ENCODE measurements at places on chromosomes 1 and 21. TPM values are rescaled to one million over a fixed set of nuclear protein-coding genes. Genes with fewer than 3 reads are reported as not detected.

DNA sequence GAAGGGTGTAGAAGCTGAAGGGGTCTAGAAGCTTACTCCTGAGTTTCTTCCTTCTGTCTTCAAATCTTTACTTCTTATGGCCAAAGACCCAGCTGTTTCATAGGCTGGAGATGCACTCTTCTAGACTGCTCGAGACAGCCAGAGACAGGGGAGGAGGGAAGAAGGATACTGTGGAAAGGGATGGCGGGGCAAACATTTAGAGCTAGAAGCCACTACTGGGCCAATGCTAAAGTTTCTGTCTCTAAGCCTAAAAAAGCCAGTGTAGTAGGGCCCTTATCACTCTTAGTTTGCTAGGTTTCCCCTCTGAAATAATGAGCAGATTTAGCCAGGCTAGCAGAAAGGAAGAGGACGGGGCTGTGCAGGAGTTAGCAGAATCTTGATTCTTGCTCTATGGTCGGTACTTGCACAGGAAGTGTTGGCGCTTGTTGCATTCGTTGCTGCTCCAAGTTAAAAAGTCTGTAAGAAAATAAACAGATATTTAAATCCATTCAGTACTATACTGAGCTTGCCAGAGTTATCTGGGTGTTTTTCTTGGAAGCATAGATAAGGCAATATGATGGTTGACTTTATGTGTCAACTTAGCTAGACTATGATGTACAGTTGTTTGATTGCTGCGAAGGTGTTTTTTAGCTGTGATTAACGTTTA lies 16.9 kb downstream of the REG4 start:
- peaks cover 23% of the 10 kb centered on the region for H3K4me1 ChIP-seq
- no peak for DNase-seq
- H3K27ac ChIP-seq = no peak overlapping the region
- H3K27me3 ChIP-seq = no peaks in the 10 kb centered on the region
- H3K36me3 ChIP-seq = peaks cover 2% of the 10 kb centered on the region

- H3K27me3 ChIP-seq = no peaks in the 10 kb centered on the region
- no peaks in the 10 kb centered on the region for H3K4me1 ChIP-seq
- no peak overlapping the region for H3K4me3 ChIP-seq
- no peak overlapping the region for H3K27ac ChIP-seq
Measured at GRCh38 chr1:87989346-87989745, 660.7 kb downstream of the LMO4 start.

- peaks cover 6% of the 10 kb centered on the region for H3K36me3 ChIP-seq
- H3K27me3 ChIP-seq = no peaks in the 10 kb centered on the region
- peak overlapping the region; percentile 92 for H3K27ac ChIP-seq
- H3K4me1 ChIP-seq = peaks cover 24% of the 10 kb centered on the region
Measured at GRCh38 chr1:19800076-19800804, 524 bp upstream of the TMCO4 start.

DNA sequence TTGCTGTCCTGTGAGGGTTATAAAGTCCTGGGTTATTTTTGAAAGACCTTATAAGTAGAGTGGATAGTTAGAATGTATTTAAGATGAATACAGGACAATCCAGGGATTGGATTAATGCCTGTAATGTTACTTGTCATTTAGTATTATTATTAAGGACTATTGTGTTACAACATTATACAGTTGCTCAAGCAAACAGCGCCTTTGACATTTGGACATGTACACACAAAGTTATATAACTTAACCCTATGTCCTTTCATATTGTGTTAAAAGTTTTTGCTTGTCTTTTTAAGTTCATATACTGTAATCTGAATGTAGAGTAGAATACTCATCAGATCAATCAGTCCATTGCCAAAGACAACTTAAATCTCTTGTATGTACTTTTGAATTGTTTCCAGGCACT lies 2.0 kb downstream of the PRKAA2 start:
- H3K4me3 ChIP-seq = no peak overlapping the region
- H3K27ac ChIP-seq = no peak overlapping the region
- no peak for DNase-seq
- H3K27me3 ChIP-seq = peaks cover 34% of the 10 kb centered on the region

DNA sequence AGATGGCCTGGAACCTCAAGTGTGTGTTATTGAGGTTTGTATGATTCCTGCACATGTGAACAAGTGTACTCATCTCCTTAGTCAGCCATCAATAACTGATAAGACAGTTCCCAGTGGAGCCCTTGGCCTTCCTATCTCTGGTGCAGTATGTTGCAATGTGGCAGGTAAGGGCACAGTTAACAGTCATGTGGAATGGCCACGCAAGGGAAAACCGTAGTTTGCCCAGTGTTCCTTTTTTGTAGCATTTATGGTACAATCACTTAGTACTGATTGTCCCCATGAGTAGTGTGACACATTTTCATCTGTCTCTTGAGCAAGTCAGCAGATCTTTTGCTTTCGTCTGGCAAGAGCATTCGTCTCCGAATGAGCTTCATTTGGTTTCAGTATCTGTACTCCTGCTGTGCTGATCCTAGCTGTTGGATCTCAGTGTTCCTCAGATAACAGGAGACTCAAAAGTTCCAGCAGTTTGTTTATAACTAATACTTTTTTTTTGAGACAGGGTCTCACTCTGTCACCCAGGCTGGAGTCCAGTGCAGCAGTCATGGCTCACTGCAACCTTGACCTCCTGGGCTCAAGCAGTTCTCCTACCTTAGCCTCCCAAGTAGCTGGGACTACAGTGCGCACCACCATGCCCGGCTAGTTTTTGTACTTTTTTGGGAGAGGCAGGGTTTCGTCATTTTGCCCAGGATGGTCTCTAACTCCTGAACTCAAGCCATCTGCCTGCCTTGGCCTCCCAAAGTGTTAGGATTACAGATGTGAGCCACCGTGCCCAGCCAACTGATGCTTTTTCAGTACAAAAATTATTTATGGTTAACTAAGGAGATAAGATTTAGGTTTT lies 8.2 kb downstream of the CTPS1 start:
- no peak for DNase-seq
- no peaks in the 10 kb centered on the region for H3K27me3 ChIP-seq
- H3K27ac ChIP-seq = no peak overlapping the region
- H3K4me3 ChIP-seq = no peak overlapping the region
- peaks cover 37% of the 10 kb centered on the region for H3K4me1 ChIP-seq
- H3K36me3 ChIP-seq = peaks cover 95% of the 10 kb centered on the region

GRCh38 chr1:100699744-100700143 lies 19.8 kb upstream of the VCAM1 start:
- no peaks in the 10 kb centered on the region for H3K4me1 ChIP-seq
- DNase-seq = no peak
- H3K27ac ChIP-seq = no peak overlapping the region
- peaks cover 14% of the 10 kb centered on the region for H3K27me3 ChIP-seq

DNA sequence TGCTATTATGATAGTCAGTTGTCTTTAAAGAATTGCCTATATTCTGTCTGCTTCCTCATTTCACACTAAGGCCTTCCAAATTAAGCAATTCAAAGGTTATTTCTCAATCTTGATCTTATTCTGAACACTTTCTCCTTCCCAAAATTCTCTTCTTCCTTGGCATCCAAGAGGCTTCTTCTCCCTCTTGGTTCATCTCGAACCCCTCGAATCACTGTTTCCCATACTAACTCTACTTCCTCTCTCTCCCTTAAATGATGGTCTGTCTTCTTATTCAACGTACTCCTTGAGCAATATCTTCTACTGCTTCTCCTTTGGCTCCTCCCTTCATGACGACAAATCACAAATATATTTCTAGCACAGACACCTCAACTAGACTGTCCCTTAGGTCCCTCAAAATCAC lies 4.5 kb downstream of the COPA start:
- no peak overlapping the region for H3K27ac ChIP-seq
- peaks cover 33% of the 10 kb centered on the region for H3K36me3 ChIP-seq
- H3K4me1 ChIP-seq = peaks cover 33% of the 10 kb centered on the region
- H3K4me3 ChIP-seq = no peak overlapping the region
- no peaks in the 10 kb centered on the region for H3K27me3 ChIP-seq

The IARS2 gene
- 75.2 TPM for total RNA-seq

The FLG2 gene
- total RNA-seq = not detected

All from activated CD8-positive, alpha-beta T cell treated with anti-CD3 and anti-CD28 coated beads for 36 hours (primary cell).